Nucleus accumbens (tissue), 56 donors: ENCODE measurements at places on chromosomes 7 and 10.

DNA sequence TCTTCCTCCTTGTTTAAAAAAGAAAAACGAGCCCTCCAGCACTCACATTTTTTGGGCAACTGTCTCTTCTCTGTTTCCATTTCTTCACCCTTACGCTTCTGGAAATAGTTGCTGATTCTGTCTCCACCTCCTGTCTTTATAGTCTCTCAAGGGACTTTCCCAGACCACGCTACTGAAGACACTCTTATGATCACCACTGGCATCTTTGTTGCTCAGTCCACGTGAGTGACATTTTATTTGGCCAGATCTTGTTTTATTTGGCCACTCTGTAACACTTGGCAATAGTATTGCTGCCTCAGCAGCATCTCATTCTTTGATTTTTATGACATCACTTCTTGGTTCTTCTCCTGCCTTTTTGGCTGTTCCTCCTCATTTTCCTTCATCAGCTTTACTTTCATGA lies 21.6 kb upstream of the NME8 start:
- no peak for DNase-seq

GRCh38 chr7:42940985-42941847 lies 9.0 kb downstream of the MRPL32 start:
- peak; percentile 34 for DNase-seq

GRCh38 chr10:44776181-44776580 lies 135.0 kb upstream of the TMEM72 start:
- DNase-seq = no peak

DNA sequence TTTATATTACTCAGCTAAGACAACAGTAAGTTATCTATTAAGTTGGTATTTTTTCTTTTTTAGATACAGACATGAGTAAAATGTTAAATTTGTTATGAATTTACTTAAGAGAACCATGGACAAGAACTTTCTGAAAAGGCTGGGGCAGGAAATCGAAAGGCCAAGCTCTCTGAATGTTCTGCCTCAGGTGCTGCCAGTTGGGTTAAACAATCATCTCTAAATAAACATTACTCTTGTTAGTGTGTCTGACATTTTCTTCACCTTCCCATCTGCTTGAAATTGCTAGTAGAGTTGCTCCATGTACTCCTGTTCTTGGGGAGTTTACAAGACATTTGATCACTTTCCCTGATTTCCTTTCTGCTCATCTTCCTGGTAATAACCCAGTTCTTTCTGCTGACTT lies 87.5 kb downstream of the ANKRD7 start:
- DNase-seq = no peak
